ENCODE measurements at places on chromosomes 2 and 18. TPM values are rescaled to one million over a fixed set of nuclear protein-coding genes. Genes with fewer than 3 reads are reported as not detected.

Gene FZD7
- total RNA-seq = 90.7 TPM

Gene REG3A
- total RNA-seq = not detected

Gene QPCT
- total RNA-seq = 7.1 TPM

Gene SPDYA
- total RNA-seq = 0.28 TPM

Gene KCNG2
- total RNA-seq = not detected

Gene XDH
- total RNA-seq = not detected

Gene ICOS
- total RNA-seq = not detected

Gene CRACDL
- total RNA-seq = not detected

Measured in SJSA1 (cell line).